Nephron progenitor cell (in vitro differentiated cells): ENCODE measurements at places on chromosomes 16 and 17.

DNA sequence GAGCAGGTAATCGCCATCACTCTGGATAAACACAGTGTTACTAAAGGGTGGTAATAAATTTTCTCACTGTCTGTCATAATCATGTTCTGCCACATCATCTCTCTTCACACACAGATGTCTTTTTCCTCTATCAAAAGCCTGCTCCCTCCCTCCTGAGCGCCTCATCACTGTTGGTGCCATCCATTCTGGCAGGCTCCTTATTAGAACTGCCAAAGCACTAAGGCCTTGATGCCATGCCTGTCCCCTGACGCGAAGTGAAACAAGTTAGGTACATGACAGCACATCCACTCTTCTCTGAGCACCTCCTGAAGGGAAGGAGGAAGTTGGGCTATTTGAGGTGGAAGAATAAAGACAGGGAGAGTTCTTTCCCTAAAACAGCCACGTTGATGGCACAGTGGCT is 38.2 kb upstream of the AXIN2 start:
- no peak for DNase-seq

DNA sequence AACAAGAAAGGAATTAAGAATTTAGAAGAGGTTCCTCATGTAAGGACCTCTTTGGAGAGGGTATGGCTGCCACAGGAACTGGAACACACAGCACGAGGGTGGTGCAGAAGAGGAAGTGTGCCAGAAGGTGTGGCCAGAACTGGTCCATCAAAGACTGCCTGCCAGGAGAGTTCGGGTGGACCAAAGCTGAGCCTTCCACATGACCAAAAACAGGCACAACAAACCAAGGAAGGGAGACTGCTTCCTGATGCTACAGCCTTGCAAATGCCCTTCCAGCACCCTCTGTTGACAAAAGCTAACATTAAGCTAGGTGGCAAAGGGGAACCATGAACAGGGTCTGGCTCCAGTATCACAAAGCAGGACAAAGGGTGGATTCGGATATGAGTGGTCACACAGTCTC is 125.8 kb upstream of the TMEM97 start:
- no peak for DNase-seq

DNA sequence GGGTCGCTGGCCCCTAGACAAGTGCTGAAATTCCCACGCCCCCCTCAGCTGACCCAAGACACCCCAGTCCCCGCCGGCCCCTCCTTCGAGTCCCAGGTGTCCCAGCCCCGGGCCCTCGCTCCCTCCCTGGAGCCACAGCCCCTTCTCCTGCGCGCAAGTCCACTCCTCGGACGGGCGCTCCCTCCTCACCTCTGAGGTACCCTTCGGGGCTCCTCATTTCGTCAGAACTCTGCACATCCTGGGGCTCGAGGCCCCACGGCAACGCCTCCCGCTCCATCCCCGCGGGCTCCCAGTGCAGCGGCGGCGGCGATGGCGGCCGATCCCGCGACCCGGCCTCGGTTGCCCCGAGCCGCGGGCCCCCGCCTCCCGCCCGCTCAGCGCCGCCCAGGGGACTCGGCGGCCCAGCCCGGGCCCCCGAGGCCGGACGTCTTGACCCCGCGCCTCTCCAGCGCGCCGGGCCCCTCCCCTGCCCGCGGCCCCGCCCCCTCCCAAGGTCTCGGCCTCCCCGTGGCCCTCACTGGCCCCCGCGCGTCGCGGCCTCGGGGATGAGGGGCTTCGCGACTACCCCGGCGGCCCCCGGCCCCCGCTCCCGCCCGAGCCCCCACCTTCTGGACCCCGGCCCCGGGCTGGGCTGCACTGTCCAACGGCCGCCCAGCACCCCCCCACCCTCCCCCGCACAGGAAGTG is at the start of gene ZNF768:
TSS of gene ZNF768 (minus strand) at position 430 of the 686 bp plus-strand sequence. CDS start at position 277, 153 bp downstream.
- peak; percentile 77 for DNase-seq

GRCh38 chr17:76232342-76232741 is 8.0 kb downstream of the RNF157 start:
- no peak for DNase-seq

GRCh38 chr16:1731603-1732002 is 25.6 kb downstream of the MAPK8IP3 start:
- DNase-seq: no peak

DNA sequence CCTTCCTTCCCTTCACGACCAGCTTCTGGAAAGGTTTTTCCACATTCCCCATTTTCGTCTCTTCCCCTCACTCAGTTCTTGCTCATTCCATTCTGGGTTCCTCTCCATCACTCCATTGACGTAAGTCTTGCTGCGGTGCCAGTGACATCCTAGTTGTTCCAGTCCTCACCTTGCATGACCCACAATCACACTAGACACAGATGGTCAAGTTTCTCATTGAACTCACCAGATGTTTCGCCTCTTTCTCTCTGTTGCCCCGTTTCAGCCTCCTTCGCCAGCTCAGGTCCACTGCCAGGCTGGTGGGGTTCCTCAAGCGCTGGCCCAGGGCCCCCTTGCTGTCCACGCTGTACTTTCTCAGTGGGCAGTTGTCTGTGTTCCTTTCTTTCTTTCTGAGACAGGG is 43.4 kb downstream of the CCDC42 start:
- DNase-seq: no peak

- no peak for DNase-seq
Observed at GRCh38 chr17:78089576-78090281, 38.8 kb downstream of the TMC6 start.

DNA sequence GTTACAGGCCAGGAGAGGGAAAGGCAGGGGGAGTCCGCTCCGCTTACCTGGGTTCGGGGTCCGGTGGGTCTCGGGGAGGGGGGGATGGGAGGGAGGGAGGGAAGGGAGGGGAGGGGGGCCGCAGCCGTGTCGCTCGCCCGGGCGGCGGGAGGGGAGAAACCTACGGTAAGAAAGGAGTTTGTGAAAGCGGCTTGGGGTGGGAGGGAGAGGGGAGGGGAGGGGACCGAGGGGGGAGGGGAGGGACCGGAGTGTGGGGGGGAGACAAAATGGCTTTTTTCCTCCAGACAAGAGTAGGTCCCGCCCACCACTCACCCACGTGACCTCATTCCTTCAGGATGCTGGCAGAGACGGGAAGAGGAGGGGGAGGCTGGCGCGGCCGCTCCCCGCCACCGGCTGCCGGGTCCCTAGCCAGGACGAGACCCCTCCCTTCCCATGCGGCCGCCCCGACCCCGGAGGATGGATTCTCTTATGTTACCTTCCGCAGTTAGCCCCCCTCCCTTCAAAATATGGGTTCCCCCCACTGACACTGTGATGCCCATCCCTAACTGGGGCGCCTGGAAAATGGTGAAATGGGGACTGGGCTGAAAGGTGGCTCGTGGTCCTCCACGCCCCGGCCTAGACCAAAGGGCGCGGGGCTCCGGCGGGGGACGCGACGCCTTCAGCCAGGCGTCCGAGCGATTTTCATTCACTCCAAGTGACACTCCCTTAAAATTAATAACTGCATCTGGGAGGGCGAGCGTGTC is at the start of gene PCGF2:
TSS of gene PCGF2 (minus strand) at position 188 of the 743 bp plus-strand sequence. CDS start 7,934 bp downstream, outside the sequence.
- peak; percentile 95 for DNase-seq

DNA sequence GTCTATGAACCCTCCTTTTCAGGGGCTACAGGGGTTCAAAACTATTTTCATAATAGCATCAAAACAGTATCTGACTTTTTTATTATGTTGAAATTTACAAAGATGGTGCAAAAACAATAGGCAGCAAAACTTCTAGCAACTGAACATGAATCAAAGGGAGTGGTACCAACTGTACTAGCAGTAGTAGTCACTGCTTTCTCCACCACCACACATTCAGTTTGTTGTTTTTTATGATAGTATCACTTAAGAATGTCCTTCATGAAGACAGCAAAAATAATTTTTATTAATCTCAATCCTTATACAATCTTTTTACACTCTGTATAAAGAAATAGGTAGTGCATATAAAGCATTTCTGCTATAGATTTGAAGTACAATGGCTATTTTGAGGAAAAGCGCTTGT is 47.6 kb downstream of the MED13 start:
- no peak for DNase-seq

GRCh38 chr16:59527206-59527997 is 793.3 kb upstream of the GOT2 start:
- no peak for DNase-seq

DNA sequence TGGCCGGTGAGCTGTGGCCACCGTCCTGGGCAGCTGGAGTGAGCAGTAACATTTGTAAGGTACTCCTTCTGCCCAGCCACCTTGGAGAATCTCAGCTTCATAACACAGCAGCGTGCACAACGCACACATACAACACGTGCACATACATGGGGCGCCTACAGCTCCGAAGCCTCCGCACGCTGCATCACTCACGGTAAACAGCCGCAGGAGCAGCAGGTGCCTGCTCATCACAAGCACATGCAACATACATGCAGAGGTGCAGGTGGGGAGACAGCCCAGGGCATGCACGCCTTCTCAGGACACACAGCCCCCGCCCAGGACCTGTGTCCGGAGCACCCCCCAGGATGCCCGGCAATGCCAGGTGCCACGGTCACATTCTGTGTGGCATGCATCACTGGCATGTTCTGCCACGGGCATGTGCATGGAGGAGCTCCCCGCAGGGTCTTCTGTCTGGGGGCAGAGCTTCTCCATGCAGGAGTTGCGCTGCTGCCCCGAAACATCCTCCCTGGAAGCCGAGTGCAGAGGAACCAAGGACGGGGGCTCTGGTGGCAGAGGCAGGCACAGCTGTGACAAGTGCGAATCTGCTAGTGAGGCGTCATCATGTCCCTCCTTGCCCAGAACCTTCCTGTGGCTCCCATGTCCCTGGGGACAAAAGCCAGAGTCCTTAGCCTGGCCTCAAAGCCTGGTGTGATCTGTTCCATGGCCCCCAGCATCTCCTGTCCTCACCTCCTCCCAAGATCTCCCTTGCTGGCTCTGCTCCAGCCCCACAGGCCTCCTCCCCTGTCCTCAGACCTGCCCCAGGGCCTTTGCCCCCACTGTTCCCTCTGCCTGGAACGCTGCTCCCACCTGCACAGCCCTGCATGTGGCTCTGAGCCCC is 184.0 kb upstream of the GSE1 start:
- peak; percentile 2 for DNase-seq

- DNase-seq: no peak
Observed at GRCh38 chr17:46167826-46168569, 25.2 kb downstream of the KANSL1 start.

DNA sequence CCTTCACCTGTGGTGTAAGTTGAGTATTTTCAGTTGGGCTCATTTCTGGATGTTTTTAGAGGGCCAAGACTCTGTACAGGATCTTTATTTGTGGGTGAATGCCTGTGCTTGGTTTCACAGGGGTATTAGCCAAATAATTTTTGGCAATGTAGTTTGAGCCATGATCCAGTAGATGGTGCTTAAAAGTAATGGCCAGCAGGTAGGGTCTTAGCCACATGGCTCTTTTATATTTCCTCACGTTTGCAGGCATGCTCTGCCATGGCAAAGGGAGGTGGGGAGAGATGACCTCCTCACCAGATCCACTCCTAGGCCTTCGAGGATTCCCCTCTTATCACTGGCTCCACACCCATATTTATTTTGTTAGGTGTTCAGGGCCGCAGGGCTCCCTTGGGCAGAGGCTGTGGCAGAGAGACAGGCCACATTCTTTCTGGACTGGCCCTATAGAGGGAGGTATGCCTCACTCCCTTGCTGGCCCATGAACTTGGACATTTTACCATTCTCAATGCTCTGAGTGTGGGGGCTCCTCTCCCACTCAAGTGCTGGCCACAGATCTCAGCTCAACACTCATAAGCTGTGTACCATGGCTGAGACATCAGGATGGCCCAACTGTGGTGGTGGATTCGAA is 417.1 kb downstream of the XYLT1 start:
- DNase-seq: no peak
